ENCODE measurements at places on chromosomes 5 and 9.

GRCh38 chr5:140165101-140165922, 9.7 kb upstream of the CYSTM1 start:
- DNase-seq: no peak

DNA sequence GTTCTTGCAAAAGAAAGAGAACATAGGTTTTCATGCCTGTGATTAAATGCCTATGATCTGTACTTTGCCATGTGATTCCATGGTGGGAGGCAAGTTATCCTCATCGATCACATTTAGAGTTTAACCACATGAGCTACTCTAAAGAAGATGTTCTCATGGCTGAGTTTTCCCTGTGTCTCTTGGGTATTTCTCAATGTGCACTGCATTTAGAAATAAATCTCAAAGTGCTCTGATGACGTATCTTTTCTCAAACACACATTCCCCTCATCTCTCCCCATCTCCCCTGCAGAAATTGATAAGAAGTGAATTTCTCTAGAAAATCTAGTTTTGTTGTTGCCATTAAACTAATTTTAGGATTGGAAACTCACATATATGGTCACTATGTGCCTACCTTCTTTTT, 282.2 kb downstream of the SEMA5A start:
- no peak for DNase-seq

GRCh38 chr5:4984461-4984860, 155.7 kb upstream of the ADAMTS16 start:
- DNase-seq: no peak

GRCh38 chr9:75866273-75866871, 24.1 kb upstream of the PCSK5 start:
- DNase-seq: no peak

GRCh38 chr5:38051711-38052511, 206.4 kb upstream of the EGFLAM start:
- no peak for DNase-seq

- no peak for DNase-seq
These were observed 122.4 kb upstream of the MVB12B start for GRCh38 chr9:126204197-126204596.

- DNase-seq: no peak
These were observed 202.5 kb upstream of the SLC27A6 start for GRCh38 chr5:128762661-128763306.

DNA sequence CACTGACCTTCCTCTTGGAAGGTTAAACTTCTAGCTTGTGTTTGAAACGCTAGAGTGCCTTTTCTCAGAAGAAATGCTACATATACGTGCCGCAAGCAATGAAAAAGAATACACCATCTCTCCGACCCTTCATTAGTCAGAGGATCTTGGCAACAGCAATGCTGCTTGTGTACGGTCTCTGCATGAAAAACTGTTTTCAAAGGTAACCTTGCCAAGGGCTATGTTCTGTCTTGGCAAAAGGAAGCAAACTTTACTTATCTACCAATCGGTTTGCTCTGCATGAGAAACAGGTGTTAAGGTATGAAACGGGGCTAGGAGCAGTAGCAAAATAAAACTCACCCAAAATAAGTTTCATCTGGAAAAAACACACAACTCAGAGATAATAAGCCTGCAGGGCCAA, 297.8 kb downstream of the FBXL17 start:
- DNase-seq: no peak

- DNase-seq: no peak
These were observed 296.6 kb downstream of the FBXL7 start for GRCh38 chr5:15796557-15796956.
